ENCODE measurements at places on chromosomes 11 and 22.

DNA sequence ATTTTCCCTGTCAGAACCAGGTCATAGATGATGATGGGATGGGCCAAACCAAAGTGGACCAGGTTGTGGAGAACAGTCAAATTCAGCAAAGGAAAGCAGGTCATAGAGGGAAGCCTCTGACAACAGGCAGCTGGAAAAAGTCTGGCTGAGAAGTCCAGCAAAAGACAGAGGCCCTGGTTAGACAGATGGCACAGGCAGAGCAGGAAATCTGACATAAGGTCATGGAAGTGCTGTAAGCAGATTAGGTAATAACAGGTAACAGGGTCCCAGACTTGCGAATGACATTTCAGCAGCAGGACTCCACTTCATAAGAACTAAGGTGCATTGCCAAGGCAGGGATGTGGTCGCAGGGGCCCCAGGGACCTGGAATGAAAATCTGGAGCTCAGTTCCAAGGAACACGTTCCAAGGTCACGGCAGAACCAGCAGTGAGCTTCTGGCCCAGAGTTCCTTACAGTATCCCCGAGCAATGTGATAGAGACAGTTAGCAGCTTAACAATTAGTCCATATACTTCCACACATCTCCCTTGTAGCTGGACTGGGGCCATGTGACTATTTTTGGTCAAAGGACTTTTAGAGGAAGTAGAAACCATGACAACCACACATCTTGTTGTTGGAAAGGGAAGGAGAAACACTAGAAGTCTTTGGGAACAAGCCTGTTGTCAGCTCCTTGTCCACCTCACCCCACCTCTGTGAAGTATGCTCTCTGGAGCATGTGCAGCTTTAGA is 75.4 kb downstream of the ME3 start:
- no peaks in the 10 kb centered on the region for H3K36me3 ChIP-seq
- peaks cover 13% of the 10 kb centered on the region for H3K4me1 ChIP-seq
- no peak overlapping the region for H3K4me3 ChIP-seq

DNA sequence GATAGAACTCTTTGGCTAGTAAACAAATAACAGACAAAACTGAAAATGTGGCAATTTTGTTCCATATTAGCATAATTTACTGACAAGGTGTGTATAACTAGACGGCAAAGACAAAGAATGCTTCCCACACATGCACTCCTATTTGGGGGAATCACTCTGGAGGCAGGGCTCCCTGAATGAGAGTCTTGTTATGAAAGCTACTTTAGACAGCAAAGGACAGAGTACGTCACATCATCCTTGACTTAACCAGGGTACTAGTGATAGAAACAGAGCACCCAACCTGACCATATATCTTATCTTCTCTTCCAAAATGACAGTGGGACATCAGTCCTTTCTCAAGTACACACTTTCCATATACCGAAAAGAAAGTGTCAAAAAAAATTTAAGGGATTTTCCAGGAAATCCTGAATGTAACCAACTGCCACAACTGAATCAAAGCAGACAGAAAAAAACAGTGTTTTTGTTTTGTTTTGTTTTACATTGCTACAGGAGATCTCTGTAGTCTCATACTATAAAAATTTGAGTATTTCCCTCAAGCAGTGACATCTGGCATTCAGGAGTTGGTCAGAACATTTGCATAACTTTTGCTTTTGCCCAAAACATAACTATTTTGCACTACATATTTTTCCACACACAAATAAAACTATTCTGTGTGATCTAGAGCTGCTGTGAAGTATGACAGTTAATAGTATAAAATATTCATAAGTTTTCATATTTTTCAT is 98.9 kb downstream of the ARHGAP20 start:
- H3K27me3 ChIP-seq, result no peaks in the 10 kb centered on the region
- H3K27ac ChIP-seq, result no peak overlapping the region
- no peaks in the 10 kb centered on the region for H3K4me1 ChIP-seq
- DNase-seq, result no peak

- H3K4me1 ChIP-seq, result peaks cover 11% of the 10 kb centered on the region
- H3K4me3 ChIP-seq, result no peak overlapping the region
- H3K27ac ChIP-seq, result no peak overlapping the region
- no peak for DNase-seq
- no peaks in the 10 kb centered on the region for H3K27me3 ChIP-seq
Observed at GRCh38 chr11:34263441-34264091, 94.2 kb downstream of the ABTB2 start.

DNA sequence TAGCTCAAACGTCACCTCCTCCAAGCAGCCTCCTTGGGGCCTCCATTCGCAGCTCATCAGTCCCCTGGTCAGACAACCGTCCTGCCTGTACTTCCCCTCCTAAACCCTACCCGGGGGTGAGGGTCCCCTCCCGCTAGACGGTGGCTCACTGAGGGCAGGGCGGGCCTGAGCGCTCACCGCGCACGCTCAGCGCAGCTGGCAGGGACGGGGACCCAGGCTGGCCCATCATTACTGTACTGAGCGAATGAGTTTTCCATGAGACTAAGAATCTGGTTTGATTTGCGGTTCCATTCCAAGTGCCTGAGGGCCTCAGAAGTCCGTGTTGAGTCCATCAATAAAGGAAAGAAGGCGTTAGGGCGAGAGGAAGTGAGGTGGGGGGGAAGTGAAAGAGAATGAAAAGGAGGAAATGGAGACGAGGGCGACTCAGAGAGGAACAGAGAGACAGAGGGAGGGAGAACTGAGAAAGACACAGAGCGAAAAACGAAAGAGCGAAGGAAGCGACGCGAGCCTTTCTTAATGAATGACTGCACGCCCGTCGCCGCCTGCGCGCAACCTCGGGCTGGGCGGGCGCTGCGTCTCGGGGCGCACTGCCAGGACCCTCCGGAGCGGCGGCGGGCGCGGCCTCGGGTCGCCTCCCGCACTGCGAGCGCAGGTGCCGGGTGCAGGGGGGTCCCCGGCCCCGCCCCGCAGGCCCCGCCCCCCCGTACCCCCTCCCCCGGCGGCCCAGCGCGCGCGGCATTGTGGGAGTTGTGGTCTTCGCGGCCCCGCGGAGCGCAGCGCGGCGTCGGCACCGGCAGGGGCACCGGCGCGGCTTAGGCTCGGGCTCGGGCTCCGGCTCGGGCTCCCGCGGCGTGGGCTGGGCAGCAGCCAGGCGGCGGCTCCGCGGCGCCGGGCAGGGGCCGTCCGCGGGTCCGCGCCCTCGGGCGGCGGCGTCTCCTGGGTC is at the start of gene ASPHD2:
ASPHD2 (plus strand) TSS at position 746 of the 943 bp plus-strand sequence. CDS start 4,356 bp downstream, outside the sequence.
- H3K4me3 ChIP-seq, result peak within 1 kb of the TSS; percentile 95
- H3K36me3 ChIP-seq, result no peaks in the 10 kb centered on the region
- DNase-seq, result peak; percentile 88
- H3K4me1 ChIP-seq, result peaks cover 49% of the 10 kb centered on the region
- peak within 1 kb of the TSS; percentile 98 for H3K27ac ChIP-seq
- peaks cover 2% of the 10 kb centered on the region for H3K27me3 ChIP-seq

DNA sequence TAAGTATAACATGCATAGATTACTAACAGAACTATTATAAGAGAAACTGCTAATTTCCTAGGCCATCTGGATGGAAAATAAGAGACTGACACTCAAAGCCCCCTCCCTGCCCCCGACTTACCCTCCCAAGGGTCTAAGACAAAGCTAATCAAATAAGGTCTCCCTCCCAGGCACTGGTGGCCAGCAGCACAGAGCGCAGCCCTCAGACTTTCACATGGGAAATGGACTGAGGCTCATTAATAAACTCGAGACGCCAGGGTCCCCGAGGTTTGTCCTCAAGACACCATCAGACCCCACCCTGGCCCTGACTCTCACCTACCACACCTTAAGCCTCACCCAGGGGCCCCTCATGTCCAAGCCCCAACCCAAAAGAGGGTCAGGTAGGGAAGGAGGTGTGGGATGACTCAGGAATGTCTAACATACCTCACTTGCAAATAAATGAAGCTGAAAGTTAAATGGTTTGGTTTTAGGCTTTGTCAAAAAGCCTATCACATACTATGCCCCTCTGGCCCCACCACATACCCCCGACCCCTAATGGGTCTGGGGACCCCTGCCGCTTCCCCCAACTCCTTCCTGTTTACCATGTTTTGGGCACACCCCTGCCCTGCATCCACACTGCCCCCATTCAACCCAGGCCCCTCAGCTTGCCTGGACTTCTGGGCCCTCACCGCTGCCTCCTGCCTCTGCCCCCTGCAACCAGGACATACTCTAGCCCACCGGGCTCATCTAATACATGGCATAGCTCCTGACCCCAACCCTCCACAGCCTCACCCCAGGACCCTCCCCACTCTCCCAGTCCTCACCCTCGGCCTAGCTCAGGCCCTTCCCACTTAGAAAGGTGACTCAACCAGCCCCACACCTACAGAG is 11.4 kb downstream of the ARAP1 start:
- DNase-seq, result no peak
- no peaks in the 10 kb centered on the region for H3K36me3 ChIP-seq
- H3K27me3 ChIP-seq, result no peaks in the 10 kb centered on the region
- H3K4me3 ChIP-seq, result peak overlapping the region; percentile 52
- H3K27ac ChIP-seq, result peak overlapping the region; percentile 98

DNA sequence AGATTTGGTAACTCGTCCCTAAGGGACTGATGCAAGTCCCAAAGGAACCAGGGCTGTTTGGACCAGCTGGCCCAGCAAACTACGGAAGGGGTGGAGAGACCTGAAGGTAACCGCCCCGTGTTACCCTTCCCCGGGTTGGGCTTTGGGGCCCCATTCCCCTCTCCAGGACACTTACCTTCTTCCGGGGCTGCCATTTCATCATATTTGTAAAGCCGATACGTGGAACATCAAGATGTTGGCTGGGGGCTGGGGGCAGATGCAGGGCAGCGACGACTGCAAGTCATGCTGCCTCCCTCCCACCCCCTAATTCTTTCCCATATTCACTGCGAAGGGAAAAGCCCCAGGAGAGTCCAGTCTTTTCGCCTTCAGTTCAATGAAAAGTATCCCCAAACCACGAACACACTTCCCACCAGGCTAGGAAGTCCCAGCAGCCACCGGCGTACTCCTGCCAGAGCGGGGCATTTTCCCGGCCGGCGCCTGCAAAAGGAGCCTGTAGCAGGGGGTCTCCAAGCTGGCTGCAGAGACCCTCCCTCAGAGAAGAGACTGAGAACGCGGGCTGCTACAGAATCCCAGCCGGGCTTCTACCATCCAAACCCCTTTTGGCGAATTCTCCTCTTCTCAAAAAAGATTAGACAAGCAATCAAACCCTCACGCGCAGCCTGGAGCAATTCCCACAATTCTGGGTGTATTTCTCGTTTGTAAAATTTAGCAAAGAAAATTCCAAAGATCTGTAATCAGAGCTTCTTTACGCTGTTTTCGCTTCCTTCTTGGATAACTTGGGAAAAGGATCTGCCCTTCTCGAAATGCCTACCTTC is 236.7 kb downstream of the TTC28 start:
- H3K27me3 ChIP-seq, result no peaks in the 10 kb centered on the region
- H3K36me3 ChIP-seq, result no peaks in the 10 kb centered on the region
- peaks cover 20% of the 10 kb centered on the region for H3K4me1 ChIP-seq
- H3K27ac ChIP-seq, result peak overlapping the region; percentile 67
- H3K4me3 ChIP-seq, result peak overlapping the region; percentile 94

DNA sequence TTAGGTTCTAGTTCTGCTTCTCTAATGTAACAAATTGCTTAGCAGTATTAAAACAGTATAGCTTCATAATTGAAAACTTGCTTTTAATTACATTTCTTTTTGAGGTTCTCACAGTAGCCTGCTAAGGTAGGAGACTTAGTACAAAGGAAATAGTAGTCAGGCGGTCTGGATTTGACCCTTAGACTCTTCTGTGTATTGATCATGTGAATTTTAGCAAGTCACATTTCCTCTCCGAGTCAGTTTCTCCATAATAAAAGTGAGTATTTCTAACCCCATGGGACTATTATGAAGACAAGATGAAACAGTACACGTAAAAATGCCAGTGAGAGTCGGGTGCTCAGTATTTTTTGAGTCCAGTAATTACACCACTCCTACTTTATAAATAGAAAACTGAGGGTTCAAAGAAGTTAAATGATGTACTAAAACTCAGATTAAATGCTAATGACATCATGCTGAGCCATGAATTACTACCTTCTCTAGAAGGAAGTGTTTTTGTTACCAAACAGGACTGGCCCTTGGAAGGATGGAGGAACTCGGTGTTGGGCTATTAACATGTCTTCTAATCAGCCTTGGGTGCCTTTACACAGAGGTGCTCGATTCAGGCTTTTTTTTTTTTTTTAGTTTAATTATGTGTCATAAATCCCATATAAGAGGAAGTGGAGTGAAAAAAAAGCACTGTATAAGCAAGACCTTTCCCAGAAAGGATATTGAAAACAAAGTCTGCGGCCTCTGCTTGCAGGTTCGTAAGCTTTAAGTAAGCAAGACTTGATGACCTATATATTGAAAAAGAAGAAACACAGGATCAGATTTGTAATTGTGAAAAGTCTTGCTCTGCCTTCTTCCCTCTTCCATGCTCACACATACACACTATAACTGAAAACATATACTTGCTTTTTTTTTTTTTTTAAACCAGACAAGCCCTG is 109.0 kb downstream of the EMSY start:
- H3K36me3 ChIP-seq, result peaks cover 22% of the 10 kb centered on the region
- H3K4me1 ChIP-seq, result peaks cover 4% of the 10 kb centered on the region
- H3K27me3 ChIP-seq, result no peaks in the 10 kb centered on the region
- H3K27ac ChIP-seq, result no peak overlapping the region
- no peak for DNase-seq

GRCh38 chr11:5608808-5609207 is 12.4 kb downstream of the TRIM6 start:
- no peak overlapping the region for H3K4me3 ChIP-seq
- no peaks in the 10 kb centered on the region for H3K4me1 ChIP-seq
- no peaks in the 10 kb centered on the region for H3K36me3 ChIP-seq
- no peak for DNase-seq
- no peak overlapping the region for H3K27ac ChIP-seq

- no peak for DNase-seq
- peaks cover 31% of the 10 kb centered on the region for H3K4me1 ChIP-seq
- H3K36me3 ChIP-seq, result no peaks in the 10 kb centered on the region
- no peak overlapping the region for H3K4me3 ChIP-seq
- H3K27me3 ChIP-seq, result no peaks in the 10 kb centered on the region
Observed at GRCh38 chr22:37080838-37081237, 28.7 kb downstream of the TMPRSS6 start.

DNA sequence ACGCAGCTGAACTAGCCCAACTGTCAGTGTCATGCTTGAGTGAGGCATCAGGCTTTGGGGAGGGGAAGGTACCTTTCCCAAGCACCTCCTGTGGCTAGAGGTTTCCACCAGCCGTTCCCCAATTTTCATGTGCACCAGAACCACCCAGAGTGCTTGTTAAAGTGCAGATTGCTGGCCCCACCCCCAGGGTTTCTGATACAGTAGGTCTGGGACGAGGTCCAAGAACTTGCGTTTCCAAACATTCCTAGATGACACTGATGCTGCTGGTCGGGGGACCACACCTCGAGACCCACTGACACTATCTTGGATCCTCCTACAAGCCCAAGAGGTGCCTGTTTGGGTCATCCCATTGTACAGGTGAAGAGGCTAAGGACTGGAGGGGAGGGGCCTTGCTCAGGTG is 59.8 kb downstream of the PDE2A start:
- H3K27ac ChIP-seq, result no peak overlapping the region
- no peak overlapping the region for H3K4me3 ChIP-seq
- peaks cover 54% of the 10 kb centered on the region for H3K27me3 ChIP-seq
- H3K36me3 ChIP-seq, result no peaks in the 10 kb centered on the region
